ENCODE measurements at places on chromosomes 3 and 15.

- DNase-seq = no peak
These were observed 92.9 kb downstream of the NCEH1 start for GRCh38 chr3:172617976-172618375.

- DNase-seq = no peak
These were observed 267.0 kb upstream of the CHRM5 start for GRCh38 chr15:33701304-33701696.

GRCh38 chr3:69445498-69445897 lies 59.6 kb upstream of the FRMD4B start:
- no peak for DNase-seq

- no peak for DNase-seq
These were observed 237.5 kb downstream of the ADAMTS17 start for GRCh38 chr15:100104245-100104644.

DNA sequence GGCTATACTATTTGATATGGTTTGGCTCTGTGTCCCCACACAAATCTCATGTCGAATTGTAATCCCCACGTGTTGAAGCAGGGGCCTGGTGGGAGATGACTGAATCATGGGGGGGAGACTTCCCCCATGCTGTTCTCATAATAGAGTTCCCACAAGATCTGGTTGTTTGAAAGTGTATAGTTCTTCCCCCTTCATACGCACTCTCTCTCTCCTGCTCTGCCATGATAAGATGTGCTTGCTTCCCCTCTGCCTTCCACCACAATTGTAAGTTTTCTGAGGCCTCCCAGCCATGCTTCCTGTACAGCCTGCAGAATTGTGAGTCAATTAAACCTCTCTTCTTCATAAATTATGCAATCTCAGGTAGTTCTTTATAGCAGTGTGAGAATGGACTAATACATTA lies 290.1 kb upstream of the CHRM5 start:
- no peak for DNase-seq

DNA sequence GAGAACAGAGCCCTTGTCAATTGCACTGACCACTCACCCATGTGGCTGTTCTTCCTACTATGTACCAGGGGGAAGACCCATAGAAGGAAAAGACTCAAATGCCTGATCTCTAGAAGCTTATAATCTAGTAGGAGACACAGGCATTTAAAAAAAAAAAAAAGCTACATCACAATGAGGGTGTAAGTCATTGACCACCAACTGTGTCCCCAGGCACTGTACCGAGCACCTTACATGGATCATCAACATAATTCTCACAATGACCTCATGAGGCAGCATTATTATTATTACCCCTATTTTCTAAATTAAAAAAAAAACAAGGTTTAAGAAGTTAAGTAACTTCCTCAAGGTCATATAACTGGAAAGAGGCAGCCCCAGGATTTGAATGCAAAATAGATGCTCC lies 247.4 kb downstream of the SHOX2 start:
- DNase-seq = no peak

DNA sequence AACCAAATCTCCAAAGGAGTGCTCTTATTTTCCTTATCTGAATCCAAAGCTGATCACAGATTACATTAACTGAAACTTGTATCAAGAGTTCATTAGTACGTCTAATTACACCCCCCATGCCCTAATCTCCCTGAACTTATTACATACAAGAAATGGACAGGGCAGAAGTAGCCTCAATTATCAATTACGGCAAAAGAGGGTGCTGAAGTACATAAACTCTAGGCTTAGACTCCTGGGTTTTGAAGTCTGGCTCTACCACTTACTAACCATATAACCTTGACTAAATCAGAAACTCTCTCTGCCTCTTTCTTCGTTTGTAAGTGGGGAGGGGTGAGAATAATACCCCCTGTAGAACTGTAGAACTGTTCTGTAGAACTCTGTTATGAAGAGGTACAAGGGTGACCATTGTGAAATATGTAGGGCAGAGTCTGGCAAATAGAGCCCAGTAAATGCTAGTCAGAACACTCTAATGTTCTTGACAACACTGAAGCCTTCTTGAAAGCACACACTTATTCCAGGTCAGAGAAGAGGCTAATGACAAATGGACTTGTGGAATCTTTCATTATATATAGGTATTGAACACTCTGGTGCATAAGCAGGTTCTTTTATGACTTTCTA lies 19.6 kb upstream of the OR5K4 start:
- DNase-seq = no peak

- DNase-seq = no peak
These were observed 256.1 kb upstream of the HES1 start for GRCh38 chr3:193879864-193880242.

GRCh38 chr15:53875139-53875538 lies 103.1 kb upstream of the UNC13C start:
- no peak for DNase-seq

- DNase-seq = no peak
These were observed 538.6 kb downstream of the NR2F2 start for GRCh38 chr15:96869122-96869521.

DNA sequence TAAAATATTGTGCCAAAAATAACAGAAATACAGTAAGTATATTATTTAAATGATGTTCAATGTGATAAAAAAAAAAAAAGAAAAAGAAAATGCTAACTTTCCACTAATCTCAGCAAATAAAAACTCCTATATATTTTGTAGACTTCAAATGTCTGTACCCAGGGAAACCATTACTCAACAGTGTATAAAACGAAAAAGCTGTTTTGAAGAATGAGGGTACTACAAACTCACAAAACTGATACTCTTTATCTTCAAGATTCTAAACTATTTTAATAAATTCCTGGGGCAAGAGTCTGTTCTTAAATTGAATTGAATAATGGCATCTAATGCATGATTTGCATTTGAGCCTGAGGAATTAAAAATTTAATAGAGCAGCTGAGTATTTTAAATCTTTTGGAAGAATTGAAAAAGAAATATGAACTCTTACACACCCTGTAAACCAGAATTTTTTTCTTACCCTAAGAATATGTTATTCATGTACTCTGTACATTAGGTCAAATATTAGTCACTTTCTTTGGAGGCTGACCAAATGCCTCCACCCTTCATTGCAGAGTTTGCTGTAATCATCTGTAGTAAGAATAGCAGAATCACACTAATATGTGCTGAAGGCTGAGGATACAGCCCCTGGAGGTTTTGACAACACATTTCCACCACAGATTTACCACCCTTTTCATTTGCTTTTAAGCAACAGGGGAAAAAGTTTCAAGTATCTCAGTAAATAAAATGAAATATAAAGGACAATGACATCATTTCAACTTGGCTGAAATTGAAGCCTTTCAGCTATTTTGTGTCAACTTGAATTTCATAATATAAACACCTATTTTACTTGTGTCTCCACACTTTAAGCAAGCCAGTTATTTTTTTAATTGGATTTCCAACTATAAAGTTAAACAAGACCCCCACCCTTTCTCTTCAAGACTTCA lies 79.7 kb downstream of the FBN1 start:
- DNase-seq = no peak

DNA sequence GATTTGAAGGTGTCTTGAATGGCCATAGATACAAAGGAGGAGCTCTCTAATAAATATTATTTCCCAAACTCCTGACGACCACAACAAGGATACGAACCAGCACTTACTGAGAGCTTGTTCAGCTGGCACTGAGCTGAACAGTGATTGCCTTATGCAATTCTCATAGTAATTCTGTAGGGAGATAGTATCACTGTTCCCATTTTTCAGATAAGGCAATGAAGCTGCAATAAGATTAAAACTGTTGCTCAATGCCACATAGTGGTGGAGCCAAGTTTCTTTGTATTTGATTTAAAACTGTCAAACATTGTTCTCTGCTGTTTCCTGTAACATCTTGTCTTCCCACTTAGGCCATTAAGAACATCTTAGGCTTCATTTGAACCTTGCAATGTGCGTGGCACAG lies 163.9 kb downstream of the RPLP1 start:
- DNase-seq = no peak

GRCh38 chr15:48178648-48178931 lies 495 bp upstream of the MYEF2 start:
- DNase-seq = no peak

GRCh38 chr3:114902691-114903101 lies 244.4 kb downstream of the ZBTB20 start:
- no peak for DNase-seq

- no peak for DNase-seq
These were observed 63.9 kb downstream of the TRPC1 start for GRCh38 chr3:142787719-142788118.

DNA sequence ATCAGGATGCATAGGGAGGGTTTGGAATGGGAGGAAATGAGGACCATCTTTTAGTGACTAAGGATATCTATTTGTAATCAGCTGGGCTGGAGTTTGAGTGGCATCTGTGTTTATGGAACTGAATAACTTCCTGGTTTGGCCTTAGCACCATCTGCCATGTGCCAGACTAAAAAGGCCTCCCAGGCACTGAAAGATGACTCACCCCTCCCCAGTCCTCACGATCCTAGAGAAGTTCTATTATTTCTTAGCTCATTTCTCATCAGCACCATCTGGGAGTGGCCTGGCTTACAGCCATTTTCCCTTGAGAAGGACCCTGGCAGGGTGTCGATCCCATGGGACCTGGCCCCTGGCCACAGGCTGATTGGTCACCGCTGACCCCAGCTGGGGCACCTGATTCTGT lies 23.9 kb upstream of the CTXND1 start:
- DNase-seq = no peak

DNA sequence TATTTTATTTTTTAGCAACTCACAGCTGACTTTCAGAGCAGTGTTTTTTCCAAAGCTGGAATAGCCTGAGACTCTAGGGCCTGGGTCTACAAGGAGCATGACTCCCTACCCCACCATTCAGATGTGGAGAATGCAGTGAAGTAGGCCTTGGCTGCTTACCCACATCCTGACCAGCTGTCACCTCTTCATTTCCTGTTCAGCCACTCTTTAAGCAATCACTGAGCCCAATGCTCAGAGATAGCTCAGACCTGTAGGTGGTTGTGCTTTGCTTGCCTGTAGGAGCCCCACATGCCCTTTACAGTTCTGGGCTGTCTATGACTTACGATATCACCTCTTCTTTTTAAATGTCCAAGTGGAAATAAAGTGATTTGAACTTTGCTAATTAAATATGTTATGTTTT lies 148.1 kb downstream of the NEK11 start:
- DNase-seq = no peak

DNA sequence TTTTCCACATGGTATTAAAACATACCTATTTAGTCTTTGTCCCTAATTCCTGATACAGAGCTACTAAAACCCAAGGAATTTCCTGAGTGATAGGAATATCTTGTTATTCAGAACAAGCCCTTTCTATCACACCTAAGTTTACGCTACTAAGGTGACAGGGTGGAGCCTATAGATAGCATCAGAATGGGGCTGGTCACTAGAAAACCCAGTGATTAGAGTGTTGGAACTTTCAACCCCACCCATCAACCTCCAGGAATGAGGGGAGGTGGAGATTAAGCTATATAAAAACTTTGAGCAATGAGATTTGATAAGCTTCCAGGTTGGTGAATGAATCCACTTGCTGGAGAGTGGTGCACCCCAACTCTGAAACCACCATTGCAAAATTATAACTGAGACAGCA lies 62.1 kb upstream of the RNU6-1 start:
- DNase-seq = no peak

- no peak for DNase-seq
These were observed 2.0 kb downstream of the C2CD4A start for GRCh38 chr15:62068810-62069167.

GRCh38 chr15:38843051-38843501 lies 278.5 kb upstream of the RASGRP1 start:
- DNase-seq = no peak

Data from stimulated activated CD8-positive, alpha-beta memory T cell treated with anti-CD3 and anti-CD28 coated beads, Interleukin-12 subunit alpha, Interleukin-12 subunit beta, amount 100 ng/mL, for 4 hours (primary cell).